Stimulated activated CD4-positive, alpha-beta T cell treated with anti-CD3 and anti-CD28 coated beads, Interleukin-2, amount 100 ng/mL, for 48 hours (primary cell): ENCODE measurements at places on chromosomes 4 and X.
A peak's percentile ranks its signal among the peaks of the same experiment; 100 is the strongest.

GRCh38 chr4:105496899-105497298 is 23.0 kb upstream of the PPA2 start:
- DNase-seq, result no peak

GRCh38 chr4:182062458-182062857 is 180.7 kb upstream of the TENM3 start:
- no peak for DNase-seq

DNA sequence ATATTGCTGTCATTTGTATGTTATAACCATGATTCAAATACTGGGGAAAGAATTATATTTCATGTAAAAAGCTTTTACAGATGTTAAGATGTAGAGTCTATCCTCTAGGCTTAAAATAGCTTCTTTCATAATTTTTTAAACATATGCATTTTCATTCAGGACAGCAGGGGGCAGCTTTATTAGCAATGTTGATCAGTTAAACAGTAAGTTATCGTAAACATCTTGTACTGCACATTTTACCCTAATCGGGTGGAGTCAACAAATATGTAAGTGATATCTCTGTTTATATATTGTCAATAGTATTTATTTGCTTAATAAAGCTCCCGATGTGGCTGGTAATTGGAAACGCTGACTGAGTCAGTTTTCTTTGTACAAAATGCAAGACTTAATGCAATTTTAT is 142.5 kb upstream of the MED14 start:
- no peak for DNase-seq

GRCh38 chr4:185786422-185786821 is 25.6 kb downstream of the SORBS2 start:
- DNase-seq, result no peak

DNA sequence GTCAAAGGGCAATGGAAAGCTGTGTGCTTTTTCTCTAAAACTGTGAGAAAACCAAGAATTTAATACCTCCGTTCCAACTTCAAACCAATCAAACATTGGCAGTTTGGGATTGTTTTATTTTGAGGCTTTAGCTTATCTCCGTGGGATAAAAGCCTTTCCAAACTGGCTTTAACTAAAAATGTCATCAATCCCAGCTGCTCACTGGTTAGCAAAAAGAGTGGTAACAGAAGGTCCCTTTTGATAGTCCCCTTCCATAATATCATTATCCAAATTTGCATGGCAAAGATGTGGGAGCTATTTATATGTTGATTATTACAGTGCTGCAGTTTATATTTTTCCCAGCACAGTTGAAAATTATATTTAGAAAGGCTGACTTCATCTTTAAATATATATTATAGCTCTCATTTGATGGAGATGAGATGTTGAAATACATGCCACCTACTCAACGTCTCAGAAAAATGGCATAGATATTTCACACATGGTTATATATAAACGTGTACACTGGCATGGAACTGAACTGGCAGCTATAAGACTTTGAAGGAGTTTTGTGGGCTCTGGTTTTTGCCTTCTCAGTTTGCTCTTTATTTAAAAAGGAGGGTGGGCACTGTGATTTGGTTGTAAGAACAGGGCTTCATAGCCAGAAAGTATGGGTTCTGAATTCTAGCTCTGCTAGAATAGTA is 707.1 kb upstream of the SLIT2 start:
- DNase-seq, result no peak

GRCh38 chr4:42710329-42710728 is 53.4 kb upstream of the ATP8A1 start:
- no peak for DNase-seq

- no peak for DNase-seq
These were observed 45.7 kb downstream of the ARHGAP10 start for GRCh38 chr4:147777456-147778091.

DNA sequence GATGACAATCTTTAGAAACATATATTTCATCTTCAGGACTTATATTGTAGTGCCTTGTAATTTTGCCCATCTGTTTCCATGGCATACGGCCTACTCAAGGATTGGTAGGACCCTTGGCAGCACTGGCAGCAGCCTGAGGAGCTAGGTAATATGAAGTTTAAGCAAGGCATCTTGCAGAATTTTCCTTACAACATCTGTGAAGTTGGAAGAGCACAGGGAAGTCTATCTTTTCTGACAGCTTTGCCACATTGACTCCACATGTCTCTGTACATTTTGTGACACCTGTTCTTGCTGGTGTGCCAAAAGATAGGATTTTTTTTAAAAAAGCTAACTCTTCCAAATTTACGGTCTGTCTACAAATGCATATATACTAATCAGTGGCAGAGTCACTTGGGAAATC is 1235.2 kb downstream of the PCDH7 start:
- no peak for DNase-seq

- DNase-seq, result no peak
These were observed 451.1 kb downstream of the ARAP2 start for GRCh38 chr4:35793045-35793722.

GRCh38 chr4:165991325-165992180 is 118.5 kb downstream of the TLL1 start:
- DNase-seq, result no peak

GRCh38 chr4:95250544-95251137 is 298.1 kb downstream of the UNC5C start:
- no peak for DNase-seq

- peak; percentile 68 for DNase-seq
These were observed 119.9 kb downstream of the RASGEF1B start for GRCh38 chr4:81351654-81352445.

- no peak for DNase-seq
These were observed 668.1 kb downstream of the RPA4 start for GRCh38 chrX:97551821-97552220.

DNA sequence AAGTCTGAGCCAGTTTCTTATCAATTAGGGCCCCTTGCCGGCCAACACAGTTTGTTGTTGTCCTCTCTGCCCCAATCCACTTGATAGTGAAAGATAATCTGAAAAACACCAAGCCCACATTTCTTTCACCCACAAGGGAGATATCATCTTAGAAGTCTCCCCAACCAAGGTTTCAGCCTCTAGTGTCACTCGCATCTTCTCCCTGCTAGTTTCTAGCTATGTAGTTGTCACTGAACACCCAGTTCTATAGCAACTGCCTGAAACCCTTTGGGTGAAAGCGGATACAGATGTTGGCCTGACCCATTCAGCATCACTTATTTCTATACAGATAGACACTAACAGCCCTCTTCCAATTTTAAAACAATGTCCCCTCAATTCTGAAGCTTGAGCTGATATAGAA is 116.3 kb downstream of the BMP15 start:
- DNase-seq, result no peak
